ENCODE measurements at places on chromosomes 2 and 18.

GRCh38 chr2:47165001-47165555 lies 10.0 kb upstream of the STPG4 start:
- DNase-seq: no peak

DNA sequence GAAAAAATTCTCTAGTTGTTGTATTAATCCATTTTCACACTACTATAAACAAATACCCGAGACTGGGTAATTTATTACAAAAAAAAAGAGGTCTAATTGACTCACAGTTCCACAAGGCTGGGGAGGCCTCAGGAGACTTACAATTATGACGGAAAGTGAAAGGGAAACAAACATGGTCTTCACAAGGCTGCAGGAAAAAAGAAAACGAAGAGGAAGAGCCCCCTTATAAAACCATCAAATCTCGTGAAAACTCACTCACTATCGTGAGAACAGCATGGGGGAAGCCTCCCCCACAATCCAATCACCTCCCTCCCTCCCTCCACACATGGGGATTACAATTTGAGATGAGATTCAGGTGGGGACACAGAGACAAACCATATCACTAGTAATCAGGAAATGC lies 61.7 kb upstream of the SPTBN1 start:
- no peak for DNase-seq

DNA sequence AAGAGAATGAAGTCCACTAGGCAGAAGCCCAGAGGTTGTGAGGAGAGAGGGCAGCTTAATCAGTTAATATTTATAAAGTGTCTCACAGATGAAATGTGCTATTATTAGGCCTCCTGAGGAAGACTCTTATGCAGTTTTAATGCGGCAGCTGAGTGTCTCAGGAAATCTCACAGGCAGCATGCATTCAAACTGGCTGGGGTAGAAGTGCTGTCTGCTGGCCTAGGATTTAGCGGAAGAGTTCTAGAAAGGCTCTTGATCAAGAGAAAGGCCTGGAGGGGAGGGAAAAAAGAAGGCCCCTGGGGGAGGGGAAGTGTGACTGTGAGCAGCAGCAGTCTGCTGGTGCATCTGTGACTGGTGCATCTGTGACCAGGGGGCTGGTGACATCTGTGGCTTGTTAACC lies 133.0 kb downstream of the FSHR start:
- DNase-seq: no peak

DNA sequence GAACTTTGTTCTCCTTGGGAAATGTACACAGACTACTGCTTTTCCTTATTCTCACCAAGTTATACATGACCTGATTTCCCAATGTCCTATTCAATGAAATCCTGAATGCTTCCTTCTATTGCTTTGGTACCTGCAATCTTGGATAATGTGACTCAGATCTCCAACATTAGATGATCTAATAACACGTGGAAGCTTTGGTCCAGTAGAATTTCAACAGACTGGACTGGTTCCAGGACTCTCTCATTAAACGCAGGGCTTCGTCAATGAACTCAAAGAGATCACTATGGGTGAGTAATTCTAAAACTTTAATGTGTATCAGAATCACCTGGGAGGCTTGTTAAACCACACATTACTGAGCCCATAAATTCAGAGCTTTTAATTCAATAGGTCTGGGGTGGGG lies 413.6 kb upstream of the KCNH7 start:
- no peak for DNase-seq
